T follicular helper cell (primary cell): ENCODE measurements at places on chromosomes 1 and 21.

DNA sequence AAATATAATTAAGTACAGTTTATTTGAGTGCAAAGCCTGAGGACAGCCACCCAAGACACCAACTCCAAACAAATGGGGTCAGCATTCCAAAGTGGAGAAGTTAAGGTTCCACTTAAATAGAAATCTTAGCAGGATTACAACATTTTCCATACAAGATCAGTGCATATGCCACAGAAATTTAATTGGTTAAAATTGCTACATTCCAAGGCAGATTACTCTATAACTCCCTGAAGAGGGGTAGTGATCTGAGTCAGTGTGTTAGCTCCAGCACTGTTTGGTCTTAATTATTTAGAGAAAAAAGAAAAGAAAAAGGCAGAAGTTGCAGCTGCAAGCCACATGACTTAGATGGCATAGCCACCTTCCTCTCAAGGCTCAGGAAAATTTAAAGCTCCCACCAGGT, 297.5 kb downstream of the HHIPL2 start:
- no peak for DNase-seq

GRCh38 chr1:3993619-3994375, 93.7 kb upstream of the C1orf174 start:
- no peak for DNase-seq

- DNase-seq = no peak
Measured at GRCh38 chr1:48048064-48048463, 50.9 kb upstream of the TRABD2B start.

- no peak for DNase-seq
Measured at GRCh38 chr1:167950569-167950968, 13.7 kb upstream of the MPC2 start.

- DNase-seq = no peak
Measured at GRCh38 chr1:203177036-203177405, 1.4 kb upstream of the MYBPH start.

- DNase-seq = no peak
Measured at GRCh38 chr1:200354243-200354642, 55.6 kb downstream of the ZNF281 start.

- DNase-seq = no peak
Measured at GRCh38 chr1:119329541-119330461, 38.8 kb upstream of the HAO2 start.

DNA sequence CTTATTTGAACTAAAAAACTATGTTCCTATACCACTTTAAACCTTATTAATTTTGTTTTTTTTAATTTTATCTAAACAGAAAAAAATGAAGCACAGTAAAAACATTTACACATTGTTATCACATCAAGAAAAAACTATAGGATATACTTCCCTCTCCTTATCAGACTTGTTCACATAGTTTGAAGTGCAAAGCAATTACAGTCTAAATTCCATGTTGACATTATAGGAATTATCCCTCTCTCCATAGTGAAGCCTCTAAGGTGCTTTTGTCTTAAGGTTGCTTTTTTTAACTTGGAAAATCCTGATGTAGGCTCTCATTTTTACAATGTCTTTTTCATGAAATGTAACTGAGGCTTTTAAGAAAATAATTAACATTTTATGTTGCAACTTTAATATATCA, 85.8 kb downstream of the RGS21 start:
- DNase-seq = no peak

- DNase-seq = no peak
Measured at GRCh38 chr1:153577138-153577537, 11.5 kb upstream of the S100A2 start.

GRCh38 chr1:233412812-233413211, 85.3 kb downstream of the MAP3K21 start:
- DNase-seq = no peak

GRCh38 chr21:44870748-44871495, 2.6 kb downstream of the PTTG1IP start:
- DNase-seq = no peak

DNA sequence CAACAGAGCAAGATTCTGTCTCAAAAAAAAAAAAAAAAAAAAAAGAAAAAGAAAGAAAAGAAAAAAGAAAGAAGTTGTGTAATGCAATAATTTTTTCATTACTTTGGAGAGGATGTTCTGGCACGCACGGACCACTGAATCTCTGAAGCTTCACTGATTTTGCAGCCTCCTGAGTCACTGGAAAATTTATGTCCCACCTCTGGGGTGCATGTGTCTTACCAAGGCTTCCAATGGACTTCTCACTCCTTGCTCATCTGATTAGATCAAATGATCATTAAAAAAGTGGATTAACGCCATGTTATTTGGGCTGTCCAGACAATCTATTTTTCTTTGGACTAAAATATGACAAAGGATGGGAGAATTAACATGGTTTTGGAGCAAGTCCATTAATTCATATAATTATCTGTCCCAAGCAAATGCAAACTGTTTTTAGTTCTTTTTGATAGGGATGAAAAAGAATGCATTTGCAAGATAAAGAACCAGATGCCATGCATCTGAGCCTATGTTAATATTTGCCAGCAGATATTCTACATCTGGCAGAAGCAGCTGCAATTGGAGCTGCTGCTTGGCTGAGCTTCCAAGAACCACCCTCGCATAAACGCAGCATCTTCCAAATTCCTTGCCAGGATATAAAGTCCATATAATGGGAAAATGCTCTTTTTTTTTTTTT, 10.1 kb upstream of the MAP1LC3C start:
- no peak for DNase-seq

DNA sequence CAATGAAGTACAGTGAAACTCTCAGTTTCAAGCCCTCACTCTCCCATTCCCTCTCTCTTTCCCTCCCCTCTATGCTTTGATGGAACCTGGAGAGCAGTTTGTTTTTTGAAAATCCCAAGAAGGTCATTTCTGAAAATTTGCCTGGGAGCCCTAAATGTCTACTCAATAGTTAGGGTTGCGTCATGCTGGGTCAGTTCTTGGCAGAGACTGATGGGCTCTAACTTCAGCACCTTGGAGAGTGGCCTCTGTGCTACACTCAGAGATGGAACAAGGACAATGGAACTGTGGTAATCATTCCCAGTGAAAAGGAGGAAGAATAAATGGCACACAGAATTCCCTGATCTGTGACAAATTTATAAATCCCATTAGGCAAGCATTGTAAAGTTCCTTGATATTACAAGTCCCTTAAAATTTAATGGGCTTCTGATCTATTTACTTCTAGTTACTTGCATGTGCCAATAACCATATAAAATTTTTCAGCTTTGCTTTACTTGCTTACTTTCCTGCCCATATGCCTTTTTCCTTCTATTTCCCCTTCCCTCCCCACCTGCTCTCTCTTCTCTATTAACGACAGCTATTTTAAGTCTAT, 182.9 kb upstream of the KCND3 start:
- no peak for DNase-seq
